ENCODE measurements at places on chromosomes 4 and X. TPM values are rescaled to one million over a fixed set of nuclear protein-coding genes. Genes with fewer than 3 reads are reported as not detected.

DNA sequence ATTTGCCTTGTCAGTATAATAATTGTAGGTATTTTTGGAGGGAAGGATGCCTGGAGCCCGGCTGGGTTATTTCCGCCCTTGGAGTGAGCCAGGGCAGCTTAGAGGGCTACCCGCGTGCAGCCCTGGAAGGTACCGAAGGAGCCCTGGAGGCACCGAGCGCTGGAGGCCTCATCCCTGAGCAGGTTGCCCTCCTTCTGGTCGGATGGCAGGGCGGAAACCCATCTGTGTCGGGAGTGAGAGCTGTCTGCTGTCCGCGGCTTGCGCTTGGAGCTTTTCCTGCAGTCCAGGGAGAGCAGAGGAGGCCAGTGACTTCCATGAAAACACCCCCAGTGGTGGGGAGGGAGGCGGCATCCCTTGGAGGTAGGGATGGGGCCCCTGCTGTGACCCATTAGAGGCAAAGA is 122.1 kb downstream of the TBL1X start:
- no peaks in the 10 kb centered on the region for H3K27me3 ChIP-seq
- DNase-seq, result no peak
- no peaks in the 10 kb centered on the region for H3K4me1 ChIP-seq
- no peak overlapping the region for H3K27ac ChIP-seq
- no peak overlapping the region for H3K4me3 ChIP-seq

DNA sequence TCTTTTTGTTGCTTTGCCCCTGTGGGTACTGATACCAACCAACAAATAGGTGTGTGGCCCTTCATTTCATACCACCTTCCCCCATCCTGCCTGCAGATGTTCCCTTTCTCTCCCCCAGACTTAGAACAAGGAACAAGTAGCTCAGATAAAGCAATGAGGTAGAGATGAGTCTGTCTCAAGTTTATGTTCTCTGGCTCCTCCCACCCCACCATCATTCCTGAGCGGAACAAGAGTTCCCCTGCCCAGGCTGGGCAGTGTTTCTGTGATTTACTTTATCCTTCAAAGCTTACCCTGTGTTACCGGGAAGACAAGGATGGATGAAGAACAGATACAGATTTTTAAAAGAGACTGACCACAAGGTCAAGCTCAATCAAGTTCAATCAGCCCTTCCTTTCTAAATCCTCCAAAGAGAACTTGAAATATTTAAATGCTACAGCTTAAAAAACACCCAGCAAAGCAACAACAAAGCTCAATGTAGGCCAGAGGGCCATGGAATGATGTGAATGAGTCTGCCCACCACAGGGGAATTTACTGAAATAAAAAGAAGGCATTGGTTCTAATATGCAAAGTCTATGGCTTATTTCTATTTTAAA is 80.1 kb upstream of the UCP1 start:
- H3K27ac ChIP-seq, result no peak overlapping the region
- H3K4me1 ChIP-seq, result peaks cover 3% of the 10 kb centered on the region
- H3K36me3 ChIP-seq, result no peaks in the 10 kb centered on the region
- no peaks in the 10 kb centered on the region for H3K27me3 ChIP-seq
- no peak overlapping the region for H3K4me3 ChIP-seq

DNA sequence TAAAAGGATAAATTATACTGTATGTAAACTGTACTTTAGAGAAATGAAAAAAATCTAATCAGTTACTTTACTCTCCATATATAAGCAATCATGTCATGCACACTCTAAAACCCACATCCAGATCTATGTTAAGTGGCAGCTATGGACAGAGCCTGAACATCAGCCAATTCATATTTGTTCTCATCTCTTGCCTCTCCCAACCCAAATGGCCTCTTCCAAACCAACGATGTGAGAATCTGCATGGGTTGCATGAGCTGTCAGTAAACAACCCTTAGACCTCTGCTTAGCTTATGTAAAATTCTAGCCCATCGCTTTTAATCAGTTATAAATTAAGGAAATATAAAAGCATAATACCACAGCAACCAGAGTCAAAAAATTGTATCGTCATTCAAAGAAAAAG is 288.7 kb upstream of the INTU start:
- no peaks in the 10 kb centered on the region for H3K27me3 ChIP-seq
- H3K4me3 ChIP-seq, result no peak overlapping the region
- H3K4me1 ChIP-seq, result no peaks in the 10 kb centered on the region
- H3K36me3 ChIP-seq, result no peaks in the 10 kb centered on the region
- no peak overlapping the region for H3K27ac ChIP-seq
- no peak for DNase-seq

DNA sequence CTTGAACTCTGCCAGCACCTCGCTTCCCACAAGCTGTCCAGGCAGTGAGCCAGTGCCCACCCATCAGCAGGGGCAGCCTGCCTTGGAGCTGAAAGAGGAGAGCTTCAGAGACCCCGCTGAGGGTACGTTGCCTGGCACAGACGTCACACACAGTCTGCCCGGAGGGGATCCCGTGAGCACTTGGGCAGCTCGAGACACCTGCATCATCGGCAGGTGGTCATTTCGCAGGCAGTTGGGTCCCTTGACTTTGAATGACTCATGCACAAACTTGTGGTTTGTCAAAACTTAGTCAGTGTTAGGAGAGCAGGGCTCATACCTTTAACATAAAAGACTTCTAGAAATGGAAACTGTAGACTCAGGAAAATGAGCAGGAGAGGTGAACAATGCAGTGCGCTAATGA is 9.9 kb downstream of the TACC3 start:
- no peaks in the 10 kb centered on the region for H3K4me1 ChIP-seq
- no peak overlapping the region for H3K4me3 ChIP-seq
- no peak overlapping the region for H3K27ac ChIP-seq

GRCh38 chr4:54066088-54066415 is 1.6 kb upstream of the CHIC2 start:
- H3K4me3 ChIP-seq, result no peak overlapping the region
- no peak for DNase-seq
- no peaks in the 10 kb centered on the region for H3K4me1 ChIP-seq
- no peaks in the 10 kb centered on the region for H3K27me3 ChIP-seq
- H3K27ac ChIP-seq, result no peak overlapping the region
- no peaks in the 10 kb centered on the region for H3K36me3 ChIP-seq

DNA sequence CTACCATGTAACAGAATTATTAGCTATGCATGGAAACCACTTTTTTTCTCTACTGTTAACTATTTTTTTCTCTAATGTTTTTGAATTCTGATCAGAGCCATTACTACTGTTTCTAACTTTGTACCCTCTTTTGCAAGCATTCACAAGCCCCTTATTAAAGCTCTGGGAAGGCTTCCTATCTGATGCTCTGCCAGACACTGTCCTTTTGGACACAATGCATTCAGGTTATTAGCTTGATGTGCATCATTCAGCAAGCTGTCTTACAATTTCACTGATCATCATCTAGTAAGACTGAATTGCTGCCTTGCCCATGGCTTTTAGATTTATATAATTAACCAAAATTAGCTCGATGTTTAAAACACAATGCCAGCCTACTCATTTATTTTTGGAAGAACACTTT is 155.1 kb downstream of the NR3C2 start:
- no peaks in the 10 kb centered on the region for H3K27me3 ChIP-seq
- no peak overlapping the region for H3K4me3 ChIP-seq
- no peak overlapping the region for H3K27ac ChIP-seq
- H3K36me3 ChIP-seq, result no peaks in the 10 kb centered on the region
- no peaks in the 10 kb centered on the region for H3K4me1 ChIP-seq
- no peak for DNase-seq

GRCh38 chr4:13415068-13415785 is 68.9 kb downstream of the RAB28 start:
- DNase-seq, result no peak
- H3K27me3 ChIP-seq, result no peaks in the 10 kb centered on the region
- H3K27ac ChIP-seq, result no peak overlapping the region

The GABRG1 gene
- not detected for total RNA-seq

The DNAAF6 gene
- total RNA-seq, result not detected

The CCDC149 gene
- total RNA-seq, result 14.0 TPM

All from prostate gland (tissue), 2 donors.